ENCODE measurements at places on chromosomes 4 and X. TPM values are rescaled to one million over a fixed set of nuclear protein-coding genes. Genes with fewer than 3 reads are reported as not detected.

The GPR82 gene
- total RNA-seq: 0.14 TPM

The INTS6L gene
- 17.2 TPM for total RNA-seq

The DOK7 gene
- total RNA-seq: not detected

- DNase-seq: no peak
These were observed 267.8 kb upstream of the INTU start for GRCh38 chr4:127364911-127365310.

DNA sequence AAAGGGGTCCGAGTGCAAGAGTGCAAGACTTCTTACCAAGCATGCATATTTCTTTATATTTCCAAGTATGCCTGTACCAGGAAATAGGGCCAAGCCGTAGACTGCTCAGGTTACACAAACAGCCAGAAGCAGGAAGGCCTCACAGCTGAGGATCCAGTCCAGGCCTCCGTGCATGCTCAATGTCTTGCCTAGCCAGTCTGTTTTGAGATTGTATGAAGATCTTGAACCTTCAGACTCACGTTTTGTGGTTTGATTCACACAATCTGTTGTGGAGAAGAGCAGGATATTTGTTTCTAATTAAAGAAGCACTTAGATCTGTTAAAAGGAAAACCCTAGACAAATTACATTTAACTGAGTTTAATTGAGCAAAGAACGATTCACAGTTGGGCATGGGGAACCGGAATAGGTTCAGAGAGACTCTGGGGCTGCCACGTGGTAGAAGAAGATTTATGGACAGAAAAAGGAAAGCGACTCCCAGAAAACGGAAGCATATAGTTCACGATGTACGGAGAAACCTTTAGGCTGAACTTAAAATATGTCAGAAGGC lies 1.2 kb downstream of the MGST2 start:
- DNase-seq: no peak

DNA sequence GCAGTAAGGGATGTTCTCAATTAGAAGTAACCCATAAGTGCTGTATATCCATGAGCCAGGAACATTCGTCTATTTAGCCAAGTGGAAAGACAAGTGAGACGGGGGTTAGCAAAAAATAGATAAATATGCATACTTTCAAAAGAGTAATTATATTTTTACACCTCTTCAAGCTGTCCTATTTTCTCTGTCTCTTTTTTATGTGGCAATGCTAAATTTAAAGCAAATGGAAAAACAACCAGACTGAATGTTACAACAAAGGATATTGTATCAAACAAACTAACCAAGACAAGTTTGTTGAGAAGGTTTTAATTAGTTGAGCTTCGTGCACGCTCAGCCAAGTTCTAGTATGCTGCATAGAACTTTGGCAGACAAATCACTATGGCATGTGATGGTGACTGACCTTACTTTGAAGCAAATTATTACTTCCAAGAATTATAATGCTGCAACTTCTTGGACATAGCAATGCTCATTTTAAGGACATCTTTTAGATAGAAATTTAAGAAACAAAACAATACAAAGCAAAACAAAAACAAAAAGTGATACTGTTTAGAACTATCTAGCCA lies 61.4 kb upstream of the TMEM150C start:
- DNase-seq: no peak

- DNase-seq: no peak
These were observed 5.8 kb downstream of the HMGB2 start for GRCh38 chr4:173328236-173328901.

DNA sequence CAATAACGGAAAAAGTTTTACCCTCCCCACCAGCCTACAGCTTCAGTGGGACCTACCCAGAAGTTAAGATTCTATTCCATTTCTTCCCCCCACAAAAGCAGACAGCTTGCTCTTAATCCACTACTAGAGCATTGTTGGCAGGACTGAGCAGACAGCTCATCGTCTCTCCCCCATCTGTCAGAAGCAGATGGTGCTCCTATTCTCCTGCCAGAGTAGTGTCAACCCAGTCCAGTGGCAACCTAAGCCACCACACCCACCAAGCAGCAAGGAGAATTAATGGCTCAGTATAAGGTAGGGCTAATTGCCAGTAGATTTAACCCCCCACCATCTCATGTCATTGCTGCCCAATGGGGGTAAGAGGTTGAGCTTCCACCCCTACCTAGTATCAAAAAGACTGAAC lies 62.0 kb downstream of the AWAT2 start:
- DNase-seq: no peak
